Stimulated activated CD4-positive, alpha-beta T cell treated with anti-CD3 and anti-CD28 coated beads, Interleukin-12 subunit alpha, Interleukin-12 subunit beta, amount 100 ng/mL, for 48 hours (primary cell): ENCODE measurements at places on chromosomes 7 and 10.

DNA sequence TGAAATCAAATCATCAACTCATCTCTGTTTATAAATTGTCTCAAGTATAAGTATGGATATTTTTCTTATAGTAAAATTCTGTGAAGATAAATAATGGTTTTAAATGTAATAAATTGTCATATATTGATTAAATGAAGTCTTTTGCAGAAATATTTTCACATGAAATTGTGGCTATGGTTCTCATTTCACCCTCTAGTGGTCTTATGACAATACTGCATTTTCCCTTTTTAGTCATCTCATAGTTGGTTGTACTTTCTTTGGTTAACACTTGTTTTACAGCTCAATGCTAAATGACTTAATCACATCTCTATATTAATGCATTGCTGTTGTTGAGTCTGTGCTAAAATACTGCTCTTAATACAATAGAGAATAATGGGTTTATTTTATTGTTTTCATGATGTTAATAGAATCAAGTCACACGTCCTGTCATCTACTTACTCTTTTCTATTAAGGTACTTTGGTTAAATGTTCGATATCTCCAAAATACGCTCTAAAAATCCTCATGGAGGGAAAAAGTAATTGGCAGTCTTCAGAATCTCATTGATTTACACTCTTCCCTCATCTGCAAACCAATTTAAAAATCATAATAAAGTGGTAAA lies 38.0 kb upstream of the CACNA2D1 start:
- no peak for DNase-seq

DNA sequence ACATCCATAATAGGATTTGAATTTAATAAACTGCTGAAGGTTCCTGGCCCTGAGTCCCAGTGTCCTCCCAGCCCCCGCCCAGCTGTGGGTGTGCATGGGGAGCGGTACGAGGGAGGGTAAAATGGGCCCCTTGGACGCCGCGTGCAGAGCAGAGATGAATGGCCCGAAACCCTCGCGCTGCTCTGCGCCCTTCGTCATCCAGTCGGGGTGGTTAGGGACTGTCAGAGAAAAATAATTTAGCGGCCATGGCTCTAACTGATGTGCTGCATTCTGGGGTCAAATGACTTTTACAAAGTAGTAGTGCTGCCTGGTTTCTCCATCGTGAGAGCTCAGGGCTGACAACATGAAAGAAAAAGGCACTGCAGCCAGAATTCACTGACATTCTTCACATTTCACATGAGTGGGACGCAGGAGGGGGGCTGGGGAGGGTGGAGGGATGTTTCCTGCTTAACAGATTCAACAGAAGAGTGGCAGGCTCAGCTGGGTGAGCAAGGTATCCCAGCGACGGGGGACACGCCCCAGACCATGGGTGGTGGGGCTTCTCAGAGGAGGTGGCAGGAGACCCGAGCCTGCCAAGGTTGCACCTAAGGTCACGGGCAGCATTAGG lies 304.5 kb downstream of the WDR37 start:
- no peak for DNase-seq

DNA sequence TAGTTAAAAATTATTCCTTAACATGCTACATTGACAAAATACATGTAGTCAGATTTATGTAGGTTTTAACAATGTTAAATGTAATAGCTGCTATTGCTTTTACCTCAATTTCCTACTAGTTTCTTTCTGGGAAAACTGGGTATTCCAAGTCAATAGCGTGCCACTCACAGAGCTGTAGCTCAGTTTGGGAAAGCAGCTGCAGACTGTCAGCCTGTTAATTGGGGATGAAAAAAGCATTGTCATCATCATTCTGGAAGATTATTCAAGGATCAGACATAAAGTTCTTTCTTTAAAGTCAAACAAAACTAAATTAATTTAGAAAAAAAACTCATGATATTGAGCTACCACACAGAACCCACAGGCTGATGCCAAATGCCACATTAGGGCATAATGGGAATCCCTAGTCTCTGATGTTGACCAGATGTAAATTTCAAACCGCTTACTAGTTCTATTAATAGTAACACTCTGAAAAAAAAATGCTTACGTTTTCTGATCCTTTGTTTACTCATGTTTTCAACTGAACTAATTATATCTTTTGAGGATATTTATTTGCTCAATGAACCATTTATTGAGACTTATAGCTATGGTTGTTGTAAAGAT lies 19.6 kb upstream of the AGMO start:
- no peak for DNase-seq

- DNase-seq: no peak
Measured at GRCh38 chr7:66505009-66505408, 123.7 kb upstream of the KCTD7 start.

- no peak for DNase-seq
Measured at GRCh38 chr10:55283031-55283430, 482.0 kb upstream of the PCDH15 start.

DNA sequence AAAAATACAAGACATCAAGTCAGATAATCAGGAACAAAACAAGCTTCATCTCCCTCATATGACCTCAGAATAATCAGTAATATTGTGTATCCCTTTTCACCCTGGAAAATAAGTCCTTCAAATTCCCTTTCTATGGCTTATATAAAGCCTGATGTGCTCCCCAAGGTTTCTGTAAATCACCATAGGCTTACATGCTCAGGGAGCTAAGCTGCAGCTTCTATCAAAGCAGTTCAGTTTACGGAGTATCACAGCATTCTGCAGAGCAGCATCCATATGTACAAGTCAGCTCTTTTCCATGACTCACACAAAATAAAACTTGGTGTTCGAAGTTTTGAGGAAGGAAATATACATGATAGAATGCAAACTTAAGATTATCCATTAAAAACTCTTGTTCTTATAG lies 225.6 kb downstream of the LRRTM3 start:
- DNase-seq: no peak

DNA sequence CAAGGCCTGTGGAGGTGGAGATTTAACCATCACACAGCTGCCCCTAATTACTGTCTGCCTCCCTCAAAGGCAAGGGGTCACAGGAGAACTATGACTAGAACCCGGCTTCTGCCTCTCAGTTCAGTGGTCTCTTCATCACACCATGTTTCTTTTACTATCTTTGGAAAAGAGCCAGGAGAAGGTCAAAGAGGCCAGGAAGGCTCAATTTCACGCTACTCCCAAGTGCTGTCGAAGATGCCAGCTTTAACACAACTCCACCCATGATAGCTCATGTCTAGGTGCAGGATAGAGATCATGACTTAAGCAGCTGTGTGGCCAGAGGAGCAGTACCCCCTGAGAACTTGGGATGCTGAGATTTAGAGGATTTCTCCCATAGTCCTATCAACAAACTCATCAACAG lies 60.5 kb upstream of the OPALIN start:
- DNase-seq: no peak

- peak; percentile 36 for DNase-seq
Measured at GRCh38 chr10:93378997-93379730, 103.0 kb downstream of the MYOF start.

DNA sequence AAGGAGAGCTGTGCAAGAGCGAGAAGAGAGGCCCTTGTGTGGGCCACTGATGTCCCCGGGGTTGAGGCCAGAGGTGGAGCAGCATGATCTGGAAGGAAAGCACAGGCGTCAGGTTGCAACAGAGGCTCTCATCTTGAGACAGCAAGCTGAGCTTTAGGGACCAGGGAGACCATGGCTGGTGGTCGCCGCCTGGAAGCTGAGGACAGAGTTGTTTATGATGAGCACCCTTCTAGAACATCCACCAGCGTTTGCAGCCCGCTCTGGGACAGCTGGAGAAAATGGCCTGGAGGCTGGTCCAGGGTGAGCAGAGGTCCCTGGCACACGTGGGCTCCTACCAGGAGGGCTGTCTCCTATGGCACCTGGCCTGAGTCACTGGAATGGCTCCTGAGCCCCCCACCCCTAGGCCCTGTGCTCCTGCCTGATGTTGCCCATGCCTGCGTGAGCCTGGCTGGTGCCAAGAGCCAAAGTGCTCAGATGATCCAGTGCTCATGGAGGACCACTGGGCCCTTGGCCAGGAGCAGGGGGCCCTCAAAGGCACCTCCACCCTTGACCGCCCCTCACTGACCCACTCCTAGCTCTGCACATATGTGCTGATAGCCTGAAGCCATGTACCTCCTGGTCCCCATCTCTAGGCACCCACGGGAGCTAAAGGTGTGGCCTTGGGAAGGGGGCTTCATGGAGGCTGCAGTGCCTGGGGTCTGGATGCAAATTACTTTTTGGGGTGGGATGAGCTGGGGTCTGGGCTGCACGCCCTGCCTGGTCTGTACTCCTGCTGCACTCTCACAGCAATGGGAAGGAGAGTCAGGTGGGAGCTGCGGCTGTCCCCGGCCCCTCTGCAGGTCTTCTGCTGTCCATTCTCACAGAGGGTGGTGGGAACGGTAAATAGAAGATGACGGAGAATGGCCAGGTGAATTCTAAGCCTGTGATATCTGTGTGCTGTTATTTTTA lies 40.1 kb upstream of the RET start:
- DNase-seq: no peak

DNA sequence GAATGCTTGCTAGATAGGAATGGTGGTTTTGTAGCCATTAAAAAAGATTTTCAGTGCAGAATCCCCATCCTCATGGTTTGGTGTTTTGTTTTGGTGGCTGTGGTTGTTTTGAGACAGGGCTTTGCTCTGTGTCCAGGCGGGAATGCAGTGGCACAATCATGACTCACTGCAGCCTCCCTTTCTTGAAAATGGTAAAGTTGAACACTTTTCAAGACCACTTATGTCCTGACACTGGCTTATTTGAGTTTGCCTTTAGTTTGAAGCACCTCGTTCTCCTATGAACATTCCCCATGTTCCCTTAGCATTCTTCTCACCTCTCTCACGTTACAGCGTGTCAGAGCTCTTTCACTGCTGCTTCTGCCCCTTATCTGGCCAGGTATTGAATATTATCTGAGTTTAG lies 140.1 kb downstream of the LRRC4 start:
- no peak for DNase-seq

- DNase-seq: no peak
Measured at GRCh38 chr10:131778385-131778784, 122.4 kb upstream of the PPP2R2D start.

- no peak for DNase-seq
Measured at GRCh38 chr10:34156781-34157425, 658.2 kb downstream of the PARD3 start.

DNA sequence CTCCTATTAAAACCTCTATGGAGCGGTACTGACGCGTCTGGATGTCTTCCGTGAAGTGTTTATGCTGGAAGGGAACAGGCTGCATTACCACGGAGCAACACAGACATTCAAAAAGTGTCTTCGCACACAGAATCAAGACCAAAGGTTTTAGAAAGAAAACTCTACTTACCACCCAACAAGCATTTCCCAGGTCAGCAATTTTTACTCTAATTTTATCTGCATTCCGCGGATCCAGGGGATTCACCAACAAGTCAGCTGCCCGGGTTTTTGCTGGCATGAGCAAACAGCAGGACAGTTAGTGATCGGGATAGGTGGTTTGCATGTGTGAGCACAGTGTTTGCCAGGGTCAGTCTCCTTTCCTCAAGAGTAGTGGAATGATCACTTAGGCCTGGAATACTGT lies 118.8 kb downstream of the KMT2E start:
- DNase-seq: no peak

- DNase-seq: no peak
Measured at GRCh38 chr7:142711746-142712616, 37.3 kb upstream of the PRSS1 start.

- DNase-seq: no peak
Measured at GRCh38 chr10:76270464-76270863, 839.0 kb downstream of the LRMDA start.

- DNase-seq: no peak
Measured at GRCh38 chr10:27834476-27834875, 88.9 kb upstream of the MKX start.

DNA sequence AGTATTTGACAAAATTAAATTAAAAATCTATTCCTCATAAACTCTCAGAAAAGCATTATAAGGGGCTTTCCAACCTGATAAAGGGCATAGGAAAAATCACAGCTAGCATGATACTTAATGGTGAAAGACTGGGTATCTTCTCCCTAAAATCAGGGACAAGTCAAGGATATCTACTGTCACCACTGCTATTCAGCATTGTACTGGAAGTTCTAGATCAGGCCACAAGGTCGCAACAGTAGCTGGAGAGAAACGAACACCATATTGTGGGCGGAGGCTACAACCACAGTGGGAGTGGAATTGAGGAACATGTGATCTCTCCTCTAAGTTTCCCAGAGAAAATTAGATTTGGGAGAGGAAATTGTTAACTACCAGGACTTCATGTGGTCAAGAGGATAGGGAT lies 70.0 kb upstream of the NAMPT start:
- DNase-seq: no peak

DNA sequence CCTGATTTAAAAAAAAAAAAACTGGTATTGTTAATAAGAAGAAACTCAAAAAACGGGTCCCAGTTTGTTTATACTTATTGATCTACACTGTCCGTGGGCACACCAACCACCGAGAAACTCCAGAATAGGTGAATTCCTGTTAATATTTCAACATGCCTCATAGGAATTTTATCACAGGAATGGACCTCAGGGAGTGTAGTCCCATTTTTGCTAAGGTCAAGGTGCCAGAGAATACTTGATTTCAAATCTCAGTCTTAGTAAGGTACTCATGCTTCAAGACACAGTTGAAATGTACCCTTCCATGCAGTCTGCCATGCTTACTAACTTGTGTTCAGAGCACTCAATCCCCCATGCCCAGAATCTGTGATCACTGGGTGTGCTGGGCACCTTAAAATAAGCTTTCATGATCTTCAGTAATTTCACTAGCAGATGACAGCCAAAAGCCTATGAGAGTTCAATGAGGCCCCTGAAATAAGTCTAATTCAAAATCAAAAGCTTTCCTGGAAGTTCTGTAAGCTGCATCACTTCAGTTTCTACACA lies 385.7 kb downstream of the TNS3 start:
- DNase-seq: no peak

GRCh38 chr10:90924552-90924951 lies 3.7 kb upstream of the ANKRD1 start:
- DNase-seq: no peak

DNA sequence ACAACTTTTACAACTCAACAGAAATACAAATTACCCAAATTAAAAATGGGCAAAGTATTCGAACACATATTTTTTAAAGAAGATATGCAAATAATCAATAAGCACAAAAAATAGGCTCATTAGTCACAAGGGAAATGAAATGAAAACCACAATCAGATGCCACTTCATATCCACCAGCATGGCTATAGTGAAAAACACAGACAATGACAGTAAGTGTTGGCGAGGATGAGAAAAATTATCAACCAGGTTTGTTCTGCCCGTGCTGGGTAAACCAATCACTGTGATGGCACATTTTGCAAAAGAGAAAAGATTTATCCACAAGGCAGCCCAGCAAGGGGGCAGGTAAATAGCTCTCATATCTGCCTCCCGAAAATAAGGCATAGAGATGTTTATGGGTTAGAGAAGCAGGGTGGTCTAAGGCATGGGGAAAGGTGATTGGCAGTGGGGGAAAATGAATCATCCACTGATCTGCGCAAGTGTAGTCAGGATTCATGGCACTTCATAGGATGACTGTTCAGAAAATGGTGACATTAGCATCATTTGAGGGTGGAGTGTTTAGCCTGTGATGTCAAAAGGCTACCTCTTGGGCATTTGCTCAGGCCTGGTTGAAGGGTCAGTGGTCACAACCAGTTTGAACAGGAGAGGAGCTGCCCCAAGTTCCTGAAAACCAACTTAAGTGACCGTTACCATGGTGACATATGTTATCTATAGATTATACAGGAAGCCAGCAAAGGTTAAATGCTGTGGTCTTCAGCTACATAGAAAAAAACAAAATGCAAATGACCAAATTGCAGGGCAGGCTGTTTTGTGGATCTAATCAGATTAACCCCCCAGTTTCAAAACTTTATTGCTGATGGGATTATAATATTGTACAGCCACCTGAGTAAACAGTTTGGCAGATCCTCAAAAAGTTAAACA lies 8.0 kb upstream of the CFAP70 start:
- DNase-seq: no peak

- no peak for DNase-seq
Measured at GRCh38 chr10:85847085-85847484, 519.5 kb downstream of the GRID1 start.
